ENCODE measurements at places on chromosomes 7 and 10.

DNA sequence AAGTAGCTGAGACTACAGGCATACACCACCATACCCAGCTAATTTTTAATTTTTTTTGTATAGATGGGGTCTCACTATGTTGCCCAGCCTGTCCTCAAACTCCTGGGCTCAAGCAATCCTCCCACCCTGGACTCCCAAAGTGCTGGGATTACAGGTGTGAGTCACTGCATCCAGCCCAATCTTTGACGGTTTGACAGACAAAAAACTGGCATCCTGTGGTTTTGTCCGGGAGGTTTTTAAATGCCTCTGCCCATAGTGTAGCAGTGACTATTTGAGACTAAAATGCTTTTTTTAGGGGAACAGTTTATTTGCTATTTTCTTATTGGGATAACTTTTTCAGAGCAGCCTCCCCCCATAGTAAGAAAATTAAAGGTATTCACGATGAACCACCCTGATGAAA lies 523.7 kb upstream of the GALNT17 start:
- DNase-seq = no peak

GRCh38 chr10:62893036-62893435 lies 76.9 kb upstream of the EGR2 start:
- DNase-seq = no peak

- DNase-seq = no peak
Measured at GRCh38 chr10:90213346-90213745, 512.0 kb downstream of the KIF20B start.

DNA sequence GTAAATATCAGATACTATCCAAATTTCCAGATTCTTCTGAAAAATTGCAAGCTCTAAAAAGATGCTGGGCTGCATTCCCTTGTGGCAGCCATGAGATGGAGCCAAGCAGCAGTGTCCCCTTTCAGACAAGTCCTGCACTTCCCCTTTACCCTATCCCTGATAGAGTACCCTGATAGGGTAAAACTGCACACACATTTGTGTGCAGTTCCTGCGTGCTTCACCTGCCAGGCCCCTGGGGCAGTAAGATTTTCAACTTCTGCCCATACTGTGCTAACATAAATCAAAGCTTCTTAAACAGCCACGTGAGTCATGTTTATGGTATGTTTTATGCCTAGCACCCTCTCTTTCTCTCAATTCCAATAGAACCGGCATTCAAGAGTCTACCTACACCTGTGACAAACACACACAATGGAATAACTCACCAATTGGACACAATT lies 52.2 kb downstream of the IFIT5 start:
- no peak for DNase-seq

DNA sequence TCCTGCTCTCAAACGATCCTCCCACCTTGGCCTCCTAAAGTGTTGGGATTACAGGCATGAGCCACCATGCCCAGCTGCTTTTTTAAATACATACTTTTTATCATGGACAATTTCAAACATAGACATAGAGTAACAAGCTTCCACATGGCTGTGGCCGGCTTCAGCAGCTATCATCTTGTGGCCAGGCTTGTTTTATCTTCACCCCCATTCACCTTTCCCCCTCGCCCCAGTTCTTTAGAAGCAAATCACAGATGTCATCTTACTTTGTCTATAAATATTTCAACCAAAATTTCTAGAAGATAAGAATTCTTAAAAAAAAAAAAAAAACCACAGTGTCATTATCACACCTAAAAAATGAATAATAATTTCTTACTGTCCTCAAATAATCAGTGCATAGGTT lies 5.9 kb downstream of the FOXK1 start:
- DNase-seq = no peak

GRCh38 chr7:158973440-158973839 lies 117.1 kb downstream of the DYNC2I1 start:
- no peak for DNase-seq

DNA sequence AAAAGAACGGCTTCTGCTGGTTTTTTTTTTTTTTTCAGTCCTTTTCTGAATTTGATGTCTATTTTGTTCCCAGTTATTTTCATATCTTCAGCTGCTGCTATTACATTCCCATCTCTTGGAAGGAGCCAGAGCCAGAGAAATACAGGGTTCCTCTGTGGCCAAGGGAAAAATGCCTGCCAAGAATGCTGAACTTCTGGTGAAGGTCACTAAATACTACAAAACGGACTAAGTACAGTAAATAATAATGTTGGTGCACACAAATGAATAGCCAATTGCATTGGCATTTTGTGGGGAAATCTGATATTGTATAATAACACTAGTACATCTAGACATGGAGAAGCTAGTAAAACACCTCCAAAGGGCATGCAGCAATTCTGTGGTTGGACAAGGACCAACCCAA lies 56.3 kb upstream of the ZEB1 start:
- DNase-seq = peak; percentile 63

DNA sequence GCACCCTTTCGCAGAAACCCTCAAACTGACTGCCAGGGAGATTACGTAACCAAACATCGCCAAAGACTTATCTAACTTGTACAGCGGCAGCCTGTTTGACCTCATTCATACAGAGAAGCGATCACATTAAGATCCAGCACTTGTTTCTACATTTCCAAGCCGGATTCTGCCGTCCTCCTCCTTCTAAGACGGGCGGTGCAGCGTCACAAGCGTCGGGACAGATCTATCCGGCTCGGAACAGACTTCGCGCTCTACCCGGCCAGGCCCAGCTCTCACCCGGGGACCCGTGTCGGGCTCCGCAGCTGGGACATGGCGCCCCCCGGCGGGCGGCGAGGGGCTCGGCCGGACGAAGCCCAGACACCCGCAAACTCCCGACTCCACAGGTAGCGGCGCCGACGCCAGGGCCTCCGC lies 373 bp downstream of the H2AZ2 start:
- DNase-seq = peak; percentile 94

- no peak for DNase-seq
Measured at GRCh38 chr7:44320794-44321371, 4.5 kb downstream of the CAMK2B start.
